Fibroblast of skin of abdomen (primary cell): ENCODE measurements at places on chromosomes 3 and 15.

GRCh38 chr3:135103917-135104316 lies 308.9 kb downstream of the EPHB1 start:
- no peak for DNase-seq

- no peak for DNase-seq
Measured at GRCh38 chr3:8559351-8559750, 57.7 kb downstream of the LMCD1 start.

- peak; percentile 41 for DNase-seq
Measured at GRCh38 chr3:107106316-107106715, 270.9 kb upstream of the CCDC54 start.

DNA sequence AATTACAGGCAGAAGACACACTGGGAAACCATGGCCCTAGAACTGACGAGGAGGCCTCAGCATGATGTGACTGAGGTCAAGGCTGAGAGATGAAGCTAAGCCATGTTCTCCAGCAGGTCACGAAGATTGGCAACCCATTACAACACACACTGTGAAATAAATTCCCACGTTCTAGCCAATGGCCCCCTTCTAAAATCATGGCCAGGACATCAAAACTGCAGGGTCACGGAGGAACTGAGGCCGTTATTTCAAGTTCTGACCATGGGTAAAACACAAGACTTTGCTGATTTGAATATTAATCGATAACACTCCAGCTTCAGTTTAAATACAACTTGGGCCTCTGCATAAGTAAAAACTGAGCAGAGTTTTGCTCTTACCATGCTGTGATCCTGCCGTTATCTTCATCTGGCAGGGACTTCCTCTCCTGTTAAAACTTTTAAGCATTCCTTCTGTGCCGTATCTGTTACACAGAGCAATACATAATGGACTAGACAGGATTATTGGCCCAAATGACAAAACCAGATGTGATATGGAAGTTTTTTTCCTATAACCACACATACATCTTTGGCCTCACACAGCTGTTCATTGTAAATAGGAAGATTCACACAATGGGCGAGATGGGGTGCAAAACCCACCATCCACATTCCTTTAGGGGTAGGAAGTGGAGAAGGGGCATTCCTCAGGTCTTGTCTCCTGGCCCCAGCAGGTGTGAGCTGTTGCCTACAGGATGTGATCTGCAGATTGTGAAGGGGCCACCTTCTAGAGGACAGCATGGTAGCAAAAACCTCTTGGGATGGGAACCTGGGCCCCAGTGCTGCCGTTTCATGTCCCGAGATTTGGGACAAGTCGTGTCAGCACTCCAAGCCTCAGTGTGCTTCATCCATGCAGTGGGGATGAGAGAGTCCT lies 207.4 kb downstream of the OPA1 start:
- no peak for DNase-seq

- DNase-seq, result peak; percentile 14
Measured at GRCh38 chr3:191290311-191291025, 38.7 kb upstream of the CCDC50 start.

DNA sequence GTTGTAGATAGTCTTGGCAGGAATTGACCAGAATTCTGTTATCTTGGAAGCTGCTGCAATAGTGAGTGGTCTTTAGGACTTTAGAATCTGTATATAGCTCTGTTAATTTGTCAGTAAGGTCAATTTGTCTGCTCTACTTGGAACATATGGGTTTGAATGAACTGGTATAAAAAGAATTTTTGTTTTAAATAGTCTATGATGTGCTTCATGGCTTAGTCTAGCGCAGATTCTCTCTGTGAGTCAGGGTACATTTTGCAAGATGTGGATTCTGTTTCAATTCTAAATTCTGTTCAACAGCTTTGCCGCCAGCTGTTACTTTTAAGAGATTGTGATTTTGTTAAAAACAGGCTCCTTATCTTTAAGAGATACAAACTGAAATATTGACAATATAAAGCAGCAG lies 135.9 kb upstream of the AGBL1 start:
- no peak for DNase-seq

- DNase-seq, result no peak
Measured at GRCh38 chr3:104040896-104041295, 1325.8 kb upstream of the ALCAM start.

- no peak for DNase-seq
Measured at GRCh38 chr3:59366218-59366617, 316.4 kb upstream of the CFAP20DC start.
